ENCODE measurements at places on chromosomes 6 and 20.

DNA sequence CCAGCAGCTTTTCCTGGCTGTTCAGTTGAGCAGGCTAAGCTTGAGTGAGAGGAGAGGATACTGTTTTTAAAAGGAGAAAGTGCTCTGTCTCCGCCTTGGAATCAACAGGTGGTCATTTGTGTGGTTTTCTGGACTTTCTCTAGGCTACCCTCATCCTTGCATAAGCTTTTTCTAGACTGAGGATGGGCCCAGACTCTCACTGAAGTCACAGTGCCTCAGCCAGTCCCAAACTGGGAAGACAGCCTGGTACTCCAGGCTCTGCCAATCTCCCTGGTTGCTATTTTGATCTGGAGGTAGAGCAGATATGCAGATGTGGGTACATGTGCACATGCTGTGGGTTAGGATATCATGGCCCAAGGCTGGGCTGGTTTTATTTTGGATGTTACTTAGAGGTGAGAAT is 7.0 kb downstream of the SCUBE3 start:
- no peak for DNase-seq

DNA sequence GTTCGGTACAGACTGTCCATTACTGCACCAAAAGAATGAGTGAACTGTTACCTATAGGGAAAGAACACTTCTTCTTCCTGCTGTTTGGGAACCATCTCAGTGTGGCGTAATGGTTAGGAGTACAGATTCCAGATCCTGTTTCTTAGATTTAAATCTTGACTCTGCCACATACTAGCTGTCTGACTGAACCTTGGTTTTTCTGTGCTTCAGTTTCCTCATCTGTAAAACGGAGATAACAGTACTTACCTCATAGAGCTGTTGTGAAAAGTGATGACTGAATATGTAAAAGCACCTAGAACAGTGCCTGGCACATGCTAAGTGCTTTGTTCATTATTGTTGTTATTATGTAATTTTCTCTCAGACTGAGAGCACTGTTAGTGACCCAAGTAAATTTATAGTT is 39.8 kb downstream of the STX11 start:
- no peak for DNase-seq

GRCh38 chr20:34337544-34337943 is 25.5 kb upstream of the ITCH start:
- DNase-seq = no peak

DNA sequence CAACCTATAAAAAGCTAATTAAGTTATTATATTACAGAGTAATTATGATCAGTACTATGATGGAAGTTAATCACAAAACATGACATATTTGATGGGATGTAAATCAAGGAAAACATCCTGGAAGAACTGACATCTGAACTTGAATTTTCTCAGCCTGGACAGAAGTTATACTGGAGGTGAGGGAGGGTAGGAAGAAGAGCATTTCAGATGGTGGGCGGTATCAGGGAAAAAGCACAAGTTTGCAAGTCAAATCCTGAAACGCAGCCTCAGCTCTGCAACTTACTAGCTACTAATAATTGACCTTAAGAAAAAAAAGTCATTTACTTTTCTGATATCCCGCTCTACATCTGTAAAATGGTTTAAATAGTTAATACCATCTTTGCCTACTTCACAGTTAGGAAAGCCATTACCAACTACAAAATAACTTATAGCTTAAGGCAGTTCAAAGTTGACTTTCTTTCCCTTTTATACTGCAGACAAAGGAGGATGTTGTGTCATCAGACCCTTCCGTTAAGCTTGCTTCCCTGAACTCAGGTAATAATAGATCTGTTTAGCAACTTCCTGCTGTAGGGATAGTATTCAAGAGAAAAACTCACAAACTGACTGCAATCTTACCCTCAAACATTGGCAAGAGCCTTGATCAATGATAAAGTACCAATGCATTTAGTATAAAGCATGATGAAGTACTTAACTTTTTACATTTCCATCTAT is 21.0 kb downstream of the NOL7 start:
- no peak for DNase-seq

DNA sequence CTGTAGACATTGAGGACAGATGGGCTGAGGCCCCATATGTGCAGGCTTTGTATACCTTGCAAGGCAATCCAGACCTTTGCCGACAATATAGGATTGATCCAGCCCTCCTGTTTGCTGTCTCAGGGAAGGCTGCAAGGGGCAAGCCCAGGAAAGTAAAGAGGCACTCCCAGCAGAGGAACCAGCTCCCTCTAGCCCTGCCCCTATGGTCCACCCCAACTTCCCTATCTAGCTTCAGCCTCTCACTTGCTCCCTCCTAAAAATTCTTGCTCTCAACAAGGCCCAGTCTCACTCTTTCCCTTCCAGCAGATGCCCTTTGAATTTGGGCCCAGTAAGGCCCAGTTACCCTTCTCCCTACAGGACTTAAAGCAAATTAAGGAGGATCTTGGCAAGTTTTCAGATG is 92.6 kb downstream of the JARID2 start:
- no peak for DNase-seq

Data from stimulated activated CD4-positive, alpha-beta T cell treated with anti-CD3 and anti-CD28 coated beads, Interleukin-12 subunit alpha, Interleukin-12 subunit beta, amount 100 ng/mL, for 4 hours (primary cell).